ENCODE measurements at places on chromosomes 3 and 15.

DNA sequence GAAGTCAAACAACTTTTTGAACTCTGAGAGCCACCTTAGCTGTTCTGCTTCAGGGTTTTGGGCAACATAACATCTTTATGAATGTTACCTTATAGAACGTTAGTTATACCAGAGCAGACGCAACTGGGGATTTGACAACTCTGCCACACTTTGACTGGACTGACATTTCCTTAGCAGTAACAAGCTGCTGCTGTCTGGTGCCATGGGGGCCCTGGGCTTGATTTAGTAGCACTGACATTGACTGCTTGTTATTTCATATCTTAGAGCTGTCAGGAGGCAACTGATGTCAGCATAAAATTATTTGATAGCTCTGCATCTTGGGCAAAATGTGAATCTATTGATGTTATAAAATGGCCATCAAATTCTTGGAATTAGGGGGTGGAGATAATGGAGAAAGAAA lies 285.4 kb downstream of the ROBO2 start:
- no peak for DNase-seq

DNA sequence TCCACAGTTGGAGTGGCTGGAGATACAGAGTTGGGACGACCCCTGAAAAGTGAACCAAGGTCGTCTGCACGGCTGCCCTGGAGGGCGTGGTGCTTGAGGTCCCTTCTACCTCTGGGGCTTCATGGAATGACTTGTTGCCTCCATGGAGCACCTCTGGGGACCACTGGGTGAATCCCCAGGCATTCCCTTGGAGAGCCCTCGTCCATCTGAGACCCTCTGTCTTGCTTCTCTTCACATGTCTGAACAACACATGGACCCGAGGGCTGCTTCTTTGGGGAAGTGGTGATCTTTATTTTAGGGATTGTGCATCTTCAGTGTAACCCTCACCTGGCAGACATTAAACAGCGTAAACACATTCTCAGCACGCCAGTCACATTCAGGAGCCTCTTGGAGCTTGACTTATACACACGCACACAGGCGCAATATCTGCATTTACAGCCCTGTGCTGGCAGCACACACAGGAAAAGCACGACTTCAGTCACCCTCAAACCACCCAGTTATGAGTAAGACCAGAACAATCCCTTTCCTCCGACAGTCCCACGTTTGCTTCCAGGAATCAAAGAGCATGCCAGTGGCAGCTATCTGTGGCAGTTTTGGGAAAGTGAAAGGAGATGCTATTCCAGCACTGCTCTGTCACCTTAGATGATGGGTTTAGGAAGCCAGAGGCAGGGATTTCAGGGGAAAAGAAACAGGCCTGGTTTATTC lies 12.6 kb downstream of the FAM107A start:
- DNase-seq: no peak

DNA sequence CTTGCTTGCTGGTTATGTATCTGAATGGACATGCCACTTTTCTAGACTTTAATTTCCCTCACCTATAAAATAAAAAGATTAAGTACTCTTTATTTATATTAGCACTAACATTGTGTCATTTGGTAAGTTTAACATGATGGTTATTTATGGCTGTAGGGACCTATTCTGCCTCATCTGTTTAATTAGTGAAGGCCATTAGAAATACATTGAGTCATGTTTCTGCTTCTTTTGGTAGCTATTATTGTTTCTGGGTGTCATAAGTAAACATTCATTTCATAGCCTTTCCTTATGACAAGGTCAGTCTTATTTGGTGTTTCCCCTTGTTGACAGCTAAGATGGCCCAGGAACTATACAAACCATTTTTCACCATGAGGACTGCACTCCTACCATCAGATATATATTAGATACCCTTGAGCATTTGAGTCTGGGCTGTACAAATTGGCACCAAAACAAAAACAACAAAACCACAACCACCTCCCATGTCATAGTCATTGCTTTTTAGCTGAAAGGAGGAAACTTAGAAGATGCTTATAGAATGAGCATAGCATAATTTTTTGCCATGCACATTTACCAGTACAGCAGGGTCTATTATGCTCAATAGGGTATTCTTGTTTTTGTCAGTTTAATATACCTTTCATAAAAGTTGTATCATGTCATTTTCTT lies 39.3 kb downstream of the SRP14 start:
- DNase-seq: no peak

DNA sequence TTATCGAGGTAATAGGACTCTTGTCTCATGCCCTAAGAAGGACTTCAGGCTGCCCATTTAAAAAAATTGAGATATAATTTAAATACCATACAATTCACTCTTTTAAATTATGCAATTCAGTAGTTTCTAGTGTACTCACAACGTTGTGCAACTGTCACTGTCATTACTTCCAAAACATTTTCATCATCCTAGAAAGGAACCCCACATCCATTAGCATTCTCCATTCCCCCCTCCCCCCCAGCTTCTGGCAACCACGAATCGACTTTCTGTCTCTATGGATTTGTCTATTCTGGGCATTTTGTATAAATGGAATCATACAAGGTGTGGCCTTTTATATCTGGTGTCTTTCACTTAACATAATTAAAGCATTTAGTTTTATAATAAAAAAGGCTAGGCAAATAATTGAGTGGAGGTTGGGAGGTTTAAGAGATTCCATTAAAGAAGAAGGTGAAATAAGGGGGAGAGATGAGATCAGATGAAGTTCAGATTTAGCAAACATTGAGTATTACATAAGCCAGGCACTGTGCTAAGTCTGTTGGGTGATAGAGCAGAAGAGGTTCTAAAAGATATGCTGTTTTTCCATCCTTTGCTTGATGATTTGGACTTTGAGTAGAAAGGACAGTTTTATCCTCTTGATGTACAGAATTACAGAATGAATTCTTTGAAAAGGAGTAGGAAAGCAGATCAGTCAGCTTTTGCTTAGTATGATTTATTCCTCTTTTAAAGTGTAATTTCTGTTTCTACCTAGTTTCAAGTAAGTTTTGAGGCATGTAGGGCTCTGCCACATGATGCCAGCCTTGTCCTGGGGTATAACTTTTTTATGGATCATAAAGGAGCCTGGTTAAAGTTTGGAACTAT lies 36.3 kb downstream of the UBE2E2 start:
- no peak for DNase-seq

DNA sequence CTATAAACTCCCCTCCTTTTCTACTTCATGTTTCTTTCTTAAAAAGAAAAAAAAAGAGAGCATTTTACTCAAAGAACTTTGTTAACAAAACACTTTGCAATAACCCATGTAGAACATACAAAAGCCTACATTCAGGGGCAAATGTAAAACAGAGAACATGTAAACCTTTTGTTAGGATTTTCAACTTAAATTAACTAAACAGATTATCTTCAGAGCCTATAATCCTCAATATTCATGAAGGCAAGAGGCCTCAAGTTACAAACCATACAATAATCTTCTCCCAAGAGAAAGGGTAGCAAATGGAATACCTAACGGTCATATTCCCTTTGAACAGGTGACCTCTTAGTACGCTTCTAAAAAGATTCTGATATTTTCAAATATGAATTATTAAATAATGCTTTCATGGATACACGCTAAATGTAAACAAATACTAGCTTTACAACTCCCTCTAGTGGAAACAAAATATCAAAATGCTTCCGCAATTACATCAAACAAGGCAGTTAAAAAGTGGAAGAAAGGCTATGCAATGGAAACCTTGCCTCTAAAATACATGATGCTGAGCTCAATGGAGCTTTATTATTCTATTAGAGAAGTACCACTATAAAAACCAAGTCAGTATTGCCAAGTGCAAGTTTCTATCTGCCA lies 9.9 kb downstream of the CEP152 start:
- DNase-seq: peak; percentile 85

DNA sequence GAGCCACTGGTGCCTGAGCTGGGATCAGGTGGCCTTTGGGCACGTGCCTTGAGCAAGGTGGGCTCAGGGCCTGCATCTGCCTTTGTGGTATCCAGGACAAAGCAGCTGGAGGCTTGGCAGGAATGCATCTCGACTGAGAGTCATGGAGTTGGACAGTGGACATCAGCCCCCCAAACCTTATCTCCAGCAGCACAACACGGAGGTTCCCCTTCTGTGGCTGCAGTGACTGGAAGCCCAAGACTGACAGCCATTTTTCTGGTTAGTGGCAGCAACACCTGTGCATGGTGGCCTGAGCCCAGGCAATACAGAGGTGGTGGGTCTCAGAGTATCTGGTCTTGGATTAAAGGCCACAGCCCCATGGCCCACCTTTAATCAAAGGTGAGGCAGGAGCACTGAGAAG lies 27.8 kb upstream of the TSEN2 start:
- DNase-seq: no peak

GRCh38 chr3:177599326-177599725 lies 402.0 kb upstream of the TBL1XR1 start:
- DNase-seq: no peak

DNA sequence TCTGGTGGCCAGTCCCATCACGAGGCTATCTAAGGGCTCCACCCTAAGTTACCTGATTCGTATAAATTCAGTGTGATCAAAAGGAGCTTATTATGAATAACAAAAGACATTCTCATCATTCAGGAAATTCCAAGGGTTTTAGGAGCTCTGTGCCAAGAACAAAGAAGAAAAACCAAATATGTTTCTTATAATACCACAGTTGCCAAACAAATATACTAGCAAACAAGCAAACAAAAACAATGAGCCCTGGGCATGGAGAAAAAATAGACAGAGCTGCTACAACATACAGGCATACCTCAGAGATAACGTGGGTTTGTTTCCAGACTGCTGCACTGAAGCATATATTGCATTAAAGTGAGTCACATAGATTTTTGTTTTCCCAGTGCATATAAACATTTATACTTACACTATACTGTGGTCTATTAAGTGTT lies 20.2 kb upstream of the CFAP161 start:
- DNase-seq: no peak

- no peak for DNase-seq
These were observed 363.5 kb upstream of the NECTIN3 start for GRCh38 chr3:110708156-110708555.

DNA sequence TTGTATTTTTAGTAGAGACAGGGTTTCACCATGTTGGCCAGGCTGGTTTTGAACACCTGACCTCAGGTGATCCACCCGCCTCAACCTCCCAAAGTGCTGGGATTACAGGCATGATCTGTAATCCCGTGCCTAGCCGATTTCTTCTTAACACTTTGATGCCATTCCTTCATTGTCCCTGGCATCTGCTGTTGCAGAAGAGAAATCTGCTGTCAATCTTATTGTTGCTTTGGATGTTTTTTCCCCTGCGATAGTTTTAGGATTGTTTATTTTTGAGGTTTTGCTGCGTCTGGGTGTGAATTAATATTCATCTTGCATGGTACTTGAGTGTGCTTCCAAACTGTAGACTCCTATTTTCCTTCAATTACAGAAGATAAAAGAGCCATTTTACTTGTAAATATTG lies 99.4 kb upstream of the ADAMTSL3 start:
- no peak for DNase-seq

DNA sequence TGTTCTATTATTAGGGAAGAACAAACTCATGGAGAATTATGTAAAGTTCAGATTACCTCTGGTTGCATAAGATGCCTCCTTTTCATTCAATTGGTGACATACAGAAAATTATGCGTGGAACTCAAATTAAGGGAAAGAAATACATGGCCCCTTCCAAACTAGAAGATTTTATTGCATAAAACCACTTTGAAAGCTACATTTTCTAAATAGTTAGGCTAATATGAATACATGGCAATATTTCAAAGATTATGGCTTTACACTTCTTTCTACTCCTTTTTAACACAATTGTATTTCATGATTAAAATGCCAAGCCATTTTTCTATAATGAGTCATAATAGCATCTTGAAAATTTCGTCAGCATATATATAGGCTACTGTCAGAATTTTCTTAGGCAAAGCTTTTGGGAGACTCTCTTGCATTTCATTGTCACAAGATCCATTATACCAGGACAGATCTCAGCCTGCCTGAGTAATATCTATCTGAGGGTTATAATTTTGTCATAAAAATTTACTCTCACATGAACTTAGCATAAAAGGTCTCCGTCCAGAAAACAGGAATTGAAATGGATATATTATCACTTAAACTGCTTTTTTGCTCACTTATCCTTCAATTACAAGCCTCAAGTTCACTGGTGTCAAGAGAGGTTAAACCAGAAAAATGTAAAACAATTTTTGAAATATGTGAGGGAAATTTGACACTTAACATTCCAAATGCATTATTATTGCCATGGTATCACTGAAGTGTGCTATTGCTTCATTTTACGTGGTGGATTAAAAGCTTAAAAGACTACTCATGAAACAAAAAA lies 37.1 kb downstream of the CPA3 start:
- DNase-seq: no peak

DNA sequence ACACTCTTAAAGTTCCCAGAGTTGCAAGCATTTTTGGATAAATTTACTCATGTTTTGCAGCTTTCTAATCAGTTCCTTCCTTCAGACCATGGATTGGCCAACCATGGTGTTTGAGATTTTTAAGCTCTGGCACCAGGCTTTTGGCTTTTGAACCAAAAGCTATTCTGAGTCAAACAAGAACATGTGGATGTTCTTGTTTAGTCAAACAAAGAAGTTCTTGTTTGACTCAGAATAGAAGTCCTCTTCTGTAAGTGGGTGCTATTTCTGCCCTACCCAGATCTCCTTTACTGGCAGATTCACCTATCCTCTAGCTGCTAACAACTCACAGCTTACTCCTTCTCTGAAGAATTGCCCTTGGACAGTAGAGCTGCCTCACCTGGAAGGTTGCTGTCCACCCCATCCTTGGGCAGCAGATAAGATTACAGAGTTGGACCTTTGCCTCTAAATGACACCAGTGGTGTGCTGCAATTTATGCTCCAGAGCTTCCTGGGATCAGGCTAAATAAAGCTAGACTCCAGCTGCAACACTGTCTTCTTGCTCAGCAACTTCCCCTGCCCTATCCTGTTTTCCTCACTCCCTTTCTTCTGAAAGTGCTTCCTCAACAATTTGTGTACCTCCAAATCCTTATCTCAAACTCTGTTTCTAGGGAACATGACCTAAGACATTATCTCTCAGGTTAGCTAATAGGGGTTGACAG lies 65.6 kb downstream of the COL6A6 start:
- no peak for DNase-seq

DNA sequence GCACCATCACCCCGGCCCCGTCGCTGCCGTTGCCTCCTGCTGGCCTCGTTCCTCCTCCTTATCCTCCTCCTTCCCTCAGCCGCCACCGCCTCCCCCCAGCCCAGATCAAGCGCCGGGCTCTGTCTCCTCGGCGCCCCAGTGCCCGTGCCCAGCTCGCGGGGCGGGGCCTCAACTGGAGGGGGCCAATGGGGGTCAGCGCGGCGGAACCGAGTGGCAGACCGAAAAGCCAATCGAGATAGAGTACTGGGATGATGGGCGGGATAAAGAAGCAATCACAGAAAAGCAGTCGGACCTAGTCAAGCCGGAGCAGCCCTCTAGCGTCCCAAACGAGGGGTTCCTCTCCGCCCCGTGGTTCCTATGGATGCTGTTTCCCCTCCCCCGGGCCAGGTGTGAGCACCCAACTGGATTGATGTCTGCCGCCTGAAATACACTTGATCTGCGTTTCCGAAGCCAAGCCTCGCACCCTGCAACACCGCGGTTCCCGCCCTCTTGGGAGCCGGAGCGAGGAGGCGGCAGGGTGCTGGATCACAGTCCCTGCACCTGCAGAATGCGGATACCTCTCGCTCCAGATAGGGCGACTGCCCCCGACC lies at the start of gene FRMD5:
Gene FRMD5, minus strand, starts transcription at position 121 of the 590 bp plus-strand sequence.
- no peak for DNase-seq
